ENCODE measurements at places on chromosomes 1 and 21.
A peak's percentile ranks its signal among the peaks of the same experiment; 100 is the strongest.

DNA sequence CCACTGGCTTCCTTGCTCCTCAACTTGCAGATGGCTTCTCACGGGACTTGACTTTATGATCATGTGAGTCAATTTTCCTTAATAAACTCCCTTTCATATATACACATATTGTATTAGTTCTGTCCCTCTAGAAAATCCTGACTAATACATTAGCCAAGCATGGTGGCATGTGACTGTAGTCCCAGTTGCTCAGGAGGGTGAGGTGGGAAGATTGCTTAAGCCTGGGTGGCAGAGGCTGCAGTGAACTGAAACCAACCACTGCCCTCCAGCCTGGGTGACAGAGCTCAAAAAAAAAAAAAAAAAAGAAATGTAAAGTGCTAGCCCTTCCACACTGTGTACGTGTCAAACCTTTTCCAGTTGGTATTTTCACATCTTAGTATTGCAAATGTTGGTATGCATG lies 857.0 kb downstream of the LTN1 start:
- no peak for DNase-seq

DNA sequence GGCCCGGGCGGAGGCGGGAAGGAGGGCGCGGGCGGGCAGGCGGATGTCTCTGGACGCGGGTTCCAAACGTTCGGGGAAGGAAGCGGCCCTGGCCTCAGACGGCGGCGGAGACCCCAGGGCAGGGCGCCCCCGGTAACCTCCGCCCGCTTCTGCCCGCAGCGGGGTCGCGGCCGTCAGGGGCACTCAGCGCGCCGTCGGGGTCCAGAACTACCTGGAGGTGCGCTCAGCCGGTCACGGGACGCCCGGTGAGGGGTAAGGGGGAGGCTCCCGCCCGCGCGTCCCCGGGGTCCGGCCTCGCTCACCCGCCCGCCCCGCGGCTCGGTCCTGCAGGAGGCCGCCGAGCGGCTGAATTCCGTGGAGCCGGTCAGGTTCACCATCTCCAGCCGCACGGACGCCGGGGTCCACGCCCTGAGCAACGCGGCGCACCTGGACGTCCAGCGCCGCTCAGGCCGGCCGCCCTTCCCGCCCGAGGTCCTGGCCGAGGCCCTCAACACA lies 406 bp downstream of the PUSL1 start:
- DNase-seq = no peak

- DNase-seq = no peak
Measured at GRCh38 chr1:109657970-109658369, 2.1 kb downstream of the GSTM4 start.

DNA sequence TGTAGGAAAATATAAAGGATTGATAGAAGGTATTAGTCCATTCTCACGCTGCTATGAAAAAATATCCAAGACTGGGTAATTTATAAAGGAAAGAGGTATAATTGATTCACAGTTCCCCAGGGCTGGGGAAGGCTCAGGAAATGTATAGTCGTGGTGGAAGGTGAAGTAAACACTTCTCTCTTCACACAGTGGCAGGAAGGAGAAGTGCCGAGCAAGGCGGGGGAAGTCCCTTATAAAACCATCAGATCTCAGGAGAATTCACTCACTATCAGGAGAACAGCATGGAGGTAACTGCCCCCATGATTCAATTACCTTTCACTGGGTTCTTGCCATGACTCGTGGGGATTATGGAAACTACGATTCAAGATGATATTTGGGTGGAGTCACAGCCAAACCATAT lies 1806.0 kb downstream of the MRPL39 start:
- no peak for DNase-seq

GRCh38 chr1:212677136-212677535 lies 22.5 kb downstream of the BATF3 start:
- no peak for DNase-seq

DNA sequence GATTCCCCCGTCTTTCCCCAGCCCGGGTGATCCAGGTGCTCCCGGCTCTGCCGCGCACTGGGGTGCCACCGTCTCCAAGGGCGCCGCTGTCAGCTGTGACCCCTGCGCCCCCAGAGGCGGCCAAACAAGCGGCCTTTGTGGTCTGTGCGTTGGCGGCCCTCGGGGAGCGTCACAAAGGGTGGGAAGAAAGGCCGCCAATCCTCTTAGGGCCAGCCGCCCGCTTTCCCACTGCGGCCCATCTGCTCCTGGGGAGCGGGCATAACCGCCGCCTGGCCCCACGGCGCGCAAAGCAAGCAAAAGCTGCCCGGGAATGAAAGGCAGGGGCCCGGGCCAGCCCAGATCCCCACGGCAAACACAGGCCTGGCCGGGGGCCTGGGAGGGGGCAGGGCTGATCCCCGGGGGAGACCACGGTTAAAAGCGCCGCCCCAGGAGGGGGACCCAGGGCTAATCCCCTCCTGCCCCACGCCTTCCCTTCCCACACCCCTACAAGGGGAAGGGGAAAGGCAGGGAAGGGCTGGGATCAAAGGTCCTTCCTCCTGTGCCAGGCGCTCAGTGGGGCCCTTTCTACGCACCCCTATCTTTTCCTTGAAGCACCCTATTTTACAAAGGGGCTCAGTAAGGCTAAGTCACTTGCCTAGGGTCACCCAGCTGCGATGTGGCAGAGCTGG lies 24.0 kb downstream of the C1QB start:
- no peak for DNase-seq

DNA sequence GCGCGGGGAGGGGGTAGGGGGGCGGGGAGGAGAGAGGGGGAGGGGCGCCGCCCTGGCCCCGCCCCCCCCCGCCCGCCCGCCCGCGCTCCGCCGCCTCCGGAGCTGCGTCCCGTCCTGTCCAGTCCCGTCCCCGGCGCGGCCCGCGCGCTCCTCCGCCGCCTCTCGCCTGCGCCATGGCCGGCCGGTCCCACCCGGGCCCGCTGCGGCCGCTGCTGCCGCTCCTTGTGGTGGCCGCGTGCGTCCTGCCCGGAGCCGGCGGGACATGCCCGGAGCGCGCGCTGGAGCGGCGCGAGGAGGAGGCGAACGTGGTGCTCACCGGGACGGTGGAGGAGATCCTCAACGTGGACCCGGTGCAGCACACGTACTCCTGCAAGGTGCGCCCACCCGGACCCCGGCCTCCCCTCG lies at the start of gene AGRN:
Gene AGRN, plus strand, starts transcription at position 121 of the 405 bp plus-strand sequence. Its CDS starts 53 bp downstream, at position 174.
- no peak for DNase-seq

DNA sequence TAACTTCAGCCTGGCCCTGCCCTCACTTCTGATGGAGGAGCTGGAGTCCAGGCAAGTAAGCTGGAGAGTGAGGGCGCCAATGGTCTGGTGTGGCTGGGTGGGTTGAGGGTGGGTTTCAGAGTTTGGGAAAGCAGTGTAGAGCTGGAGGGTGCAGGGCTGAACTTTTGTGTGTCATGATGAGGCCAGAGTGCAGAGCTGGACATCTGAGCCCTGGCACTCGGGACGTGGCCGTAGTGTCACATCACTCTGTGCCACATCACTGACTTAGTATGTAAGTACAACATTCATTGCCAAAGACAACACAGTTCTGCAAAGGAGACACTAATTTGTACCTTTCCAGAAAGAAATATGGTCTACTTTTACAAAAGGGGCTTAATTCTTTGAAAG lies 15.8 kb downstream of the SPATA46 start:
- DNase-seq = no peak

DNA sequence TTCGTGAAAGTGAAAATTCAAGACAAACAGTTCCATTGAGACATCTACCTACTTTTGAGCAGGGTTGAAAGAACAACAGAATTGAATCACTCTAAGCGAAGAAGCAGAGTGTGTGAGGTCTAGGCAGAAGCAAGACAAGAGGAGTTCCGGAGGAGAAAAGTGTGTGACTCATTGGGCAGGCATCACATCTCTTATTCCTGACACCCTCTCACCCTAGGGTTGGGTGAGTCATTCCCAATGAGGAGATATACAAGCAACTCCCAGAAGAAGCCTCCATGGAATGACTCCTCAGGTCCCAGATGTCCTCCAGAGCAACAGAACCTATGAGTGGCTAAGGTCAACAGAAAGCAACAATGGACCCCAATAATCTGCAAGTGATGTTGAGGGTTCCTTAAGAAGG lies 138.1 kb downstream of the TPR start:
- peak; percentile 73 for DNase-seq

Measured in BJ (cell line).